Stimulated activated CD8-positive, alpha-beta memory T cell treated with anti-CD3 and anti-CD28 coated beads, Interleukin-4, amount 100 ng/mL, for 1 hour (primary cell): ENCODE measurements at places on chromosomes 6 and 20.

GRCh38 chr20:38017959-38018358, 15.3 kb downstream of the TTI1 start:
- DNase-seq, result no peak

DNA sequence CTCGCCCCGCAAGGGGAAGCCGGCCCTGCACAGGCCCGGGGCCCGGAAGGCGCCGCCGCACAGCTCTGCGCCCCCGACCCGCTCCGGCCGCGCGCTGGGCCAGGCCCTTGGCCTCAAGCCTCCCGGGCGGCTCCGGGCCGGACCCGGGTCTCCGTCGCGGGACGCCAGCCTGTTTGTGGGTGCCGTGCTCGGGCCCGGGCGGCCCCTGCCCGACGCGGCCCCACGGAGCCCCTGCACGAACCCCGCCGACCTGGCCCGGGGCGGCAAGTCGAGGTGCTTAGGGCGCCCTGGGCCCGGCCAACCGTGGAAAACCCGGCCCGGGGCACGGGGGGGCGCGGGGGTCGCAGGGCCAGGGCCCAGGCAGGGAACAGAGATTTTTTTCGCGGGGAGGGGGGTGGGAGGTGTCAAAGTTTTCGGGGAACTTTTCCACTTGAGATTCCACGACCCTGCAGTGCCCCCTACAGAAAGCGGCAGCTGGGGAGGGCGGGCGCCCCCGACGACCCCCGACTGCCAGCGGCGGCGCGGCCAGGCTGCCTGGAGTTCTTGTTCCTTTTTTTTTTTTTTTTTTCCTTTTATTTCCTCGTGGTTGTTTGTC, 805 bp upstream of the STX16 start:
- no peak for DNase-seq

DNA sequence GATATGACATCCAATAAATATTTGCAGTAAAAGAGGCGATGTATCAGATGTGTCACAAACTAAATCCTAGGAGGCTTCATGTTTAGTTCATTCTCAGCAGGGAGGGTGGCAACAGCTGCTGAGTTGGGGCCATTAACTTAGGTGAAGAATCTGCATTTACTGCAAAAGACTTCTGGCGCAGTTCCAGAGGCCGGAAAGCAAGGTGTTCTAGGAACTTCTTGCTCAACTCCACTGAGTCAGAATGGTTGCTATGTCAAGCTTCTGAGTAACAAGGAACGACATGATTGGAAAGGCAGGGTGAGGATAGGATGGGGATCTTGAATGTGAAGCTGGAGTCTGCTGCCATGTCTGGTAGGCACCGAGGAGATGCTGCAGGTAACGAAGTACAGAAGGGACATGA, 11.7 kb downstream of the ADNP start:
- DNase-seq, result no peak

- no peak for DNase-seq
Observed at GRCh38 chr6:26311012-26311384, 54.0 kb upstream of the BTN3A2 start.

GRCh38 chr20:62878244-62879038, 16.8 kb upstream of the TCFL5 start:
- no peak for DNase-seq

DNA sequence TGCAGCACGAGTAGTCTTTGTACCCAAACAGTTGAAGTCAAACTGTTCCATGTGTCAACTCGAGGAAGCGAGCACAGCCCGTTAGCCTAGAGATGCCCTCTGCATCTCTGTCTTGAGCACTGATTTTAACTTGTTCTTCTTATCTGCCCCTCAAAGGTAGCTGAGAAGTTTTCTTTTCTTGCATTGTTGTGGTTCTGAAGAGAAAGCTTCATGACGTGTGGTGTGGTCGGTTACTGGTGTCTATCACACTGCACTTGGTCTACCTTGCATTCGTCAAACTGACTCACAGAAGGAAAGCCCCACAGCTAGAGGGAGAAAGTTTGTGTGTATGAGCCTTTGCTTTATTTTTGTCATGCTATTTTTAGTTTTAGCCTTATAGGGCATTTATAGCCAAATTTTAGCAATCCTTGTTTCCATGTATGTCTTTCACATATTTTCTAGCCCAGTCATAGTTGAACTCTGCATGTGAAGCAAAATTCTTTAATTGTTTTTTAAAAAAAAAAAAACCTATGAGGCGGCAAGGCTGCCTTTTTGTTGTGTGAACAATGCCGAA, 115.1 kb downstream of the JAG1 start:
- peak; percentile 1 for DNase-seq

- DNase-seq, result no peak
Observed at GRCh38 chr6:37965964-37966676, 146.6 kb downstream of the ZFAND3 start.

DNA sequence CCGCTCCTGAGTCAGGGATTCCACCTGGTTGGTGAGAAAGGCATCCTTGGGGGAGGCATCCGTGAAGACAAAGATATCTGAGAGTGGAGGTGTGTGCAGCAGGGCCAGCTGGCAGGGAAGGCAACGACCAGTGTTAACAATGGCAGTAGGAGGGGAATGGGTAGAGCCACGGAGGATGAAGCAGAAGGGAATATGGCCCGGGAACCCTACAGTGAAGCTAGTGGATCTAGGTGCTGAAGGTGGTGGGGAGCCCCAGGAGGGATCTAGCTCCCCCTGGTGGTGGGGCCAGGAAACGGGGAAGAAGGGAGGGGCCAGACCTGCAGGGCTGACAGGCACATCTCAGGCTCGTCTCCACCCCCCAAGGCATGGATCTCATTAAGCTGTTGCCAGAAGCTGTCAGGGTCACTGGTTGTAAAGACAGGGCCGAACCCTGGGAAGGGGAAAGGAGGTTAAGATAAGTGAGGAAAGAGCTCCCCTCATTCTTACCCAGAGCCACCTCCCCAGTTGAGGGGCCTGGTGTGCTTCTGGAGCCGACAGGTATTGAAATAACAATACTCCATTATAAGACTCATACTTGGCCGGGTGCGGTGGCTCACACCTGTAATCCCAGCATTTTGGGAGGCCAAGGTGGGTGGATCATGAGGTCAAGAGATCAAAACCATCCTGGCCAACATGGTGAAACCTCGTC, 7.3 kb downstream of the VWA7 start:
- peak; percentile 57 for DNase-seq

DNA sequence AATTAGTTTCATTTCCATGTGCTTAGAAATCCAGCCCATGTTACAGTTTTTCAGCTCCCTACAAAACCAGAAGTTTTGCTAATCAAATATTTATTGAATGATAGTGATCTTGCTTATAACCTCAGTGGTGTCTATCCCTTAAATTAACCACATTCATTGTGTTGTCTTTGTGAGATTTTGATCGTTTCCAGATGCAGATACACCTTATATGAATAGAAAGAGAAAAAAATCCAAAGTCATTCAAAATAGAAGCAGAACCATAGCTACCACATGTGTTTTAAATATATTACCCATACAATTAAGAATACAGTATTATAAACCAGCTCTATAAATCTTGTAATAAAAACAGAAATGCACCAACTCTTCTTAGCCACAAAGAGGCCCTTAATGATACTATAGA, 60.6 kb upstream of the RREB1 start:
- no peak for DNase-seq

- DNase-seq, result no peak
Observed at GRCh38 chr20:37651932-37652331, 41.9 kb upstream of the CTNNBL1 start.

DNA sequence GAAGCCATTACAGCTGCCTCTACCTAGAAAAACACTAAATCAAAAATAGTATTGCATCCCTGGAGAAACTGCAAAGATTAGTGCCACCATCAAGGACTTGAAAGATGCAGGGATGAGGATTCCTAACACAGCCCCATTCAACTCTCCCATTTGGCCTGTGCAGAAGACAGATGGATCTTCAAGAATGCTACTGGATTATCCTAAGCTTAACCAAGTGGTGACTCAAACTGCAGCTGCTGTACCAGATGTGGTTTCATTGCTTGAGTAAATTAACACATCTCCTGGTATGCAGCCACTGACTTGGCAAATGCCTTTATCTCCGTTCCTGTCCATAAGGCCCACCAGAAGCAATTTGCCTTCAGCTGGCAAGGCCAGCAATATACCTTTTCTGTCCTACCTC, 117.4 kb downstream of the TBC1D32 start:
- DNase-seq, result no peak

GRCh38 chr6:146905181-146905704, 299.0 kb upstream of the STXBP5 start:
- DNase-seq, result no peak

- no peak for DNase-seq
Observed at GRCh38 chr6:80223743-80224212, 117.3 kb downstream of the BCKDHB start.

DNA sequence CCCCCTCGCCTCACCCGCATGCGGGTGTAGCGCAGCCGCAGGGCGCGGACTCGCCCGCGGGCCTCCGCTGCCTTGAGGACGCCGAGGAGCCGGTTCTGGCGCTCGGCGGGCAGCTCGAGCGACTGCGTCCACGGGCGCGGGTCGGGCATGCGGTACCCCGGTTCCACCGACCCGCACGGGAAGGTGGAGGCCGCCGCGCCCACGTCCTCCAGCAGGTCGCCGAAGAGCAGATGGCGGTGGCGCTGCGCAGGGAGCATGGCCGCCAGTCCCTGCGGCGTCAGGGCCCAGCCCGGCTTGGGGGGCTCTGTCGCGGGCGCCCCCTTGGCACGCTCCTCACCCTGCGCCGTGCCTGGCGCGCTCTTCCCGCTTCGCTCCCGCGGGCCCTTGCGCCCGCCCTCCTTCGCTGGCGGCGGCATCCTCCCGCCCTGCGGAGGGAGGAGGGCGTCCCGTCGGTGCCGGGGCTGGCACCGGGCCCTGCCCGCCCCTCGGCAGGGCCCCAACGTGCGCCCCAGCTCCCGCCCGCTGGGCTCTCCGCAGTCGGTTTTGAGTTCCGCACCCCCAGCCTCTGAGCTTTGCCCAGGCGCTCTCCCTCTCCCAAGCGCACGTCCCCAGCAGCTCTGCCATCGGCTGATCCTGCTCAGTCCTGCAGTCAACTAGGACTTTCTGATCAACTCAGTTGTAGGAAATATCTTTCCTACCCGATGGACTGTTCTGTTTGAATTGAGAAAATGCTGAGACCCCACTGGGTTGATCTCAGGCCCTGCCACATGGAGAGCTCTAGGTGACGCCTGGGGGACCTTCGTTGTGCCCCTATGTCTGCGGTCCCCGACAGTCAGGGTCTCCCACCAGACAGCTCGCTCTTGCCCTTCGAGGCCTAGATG, at the start of gene LKAAEAR1:
Gene LKAAEAR1 (minus strand): TSS at position 595 of the 881 bp plus-strand sequence. CDS start 179 bp downstream, at position 416.
- DNase-seq, result no peak

DNA sequence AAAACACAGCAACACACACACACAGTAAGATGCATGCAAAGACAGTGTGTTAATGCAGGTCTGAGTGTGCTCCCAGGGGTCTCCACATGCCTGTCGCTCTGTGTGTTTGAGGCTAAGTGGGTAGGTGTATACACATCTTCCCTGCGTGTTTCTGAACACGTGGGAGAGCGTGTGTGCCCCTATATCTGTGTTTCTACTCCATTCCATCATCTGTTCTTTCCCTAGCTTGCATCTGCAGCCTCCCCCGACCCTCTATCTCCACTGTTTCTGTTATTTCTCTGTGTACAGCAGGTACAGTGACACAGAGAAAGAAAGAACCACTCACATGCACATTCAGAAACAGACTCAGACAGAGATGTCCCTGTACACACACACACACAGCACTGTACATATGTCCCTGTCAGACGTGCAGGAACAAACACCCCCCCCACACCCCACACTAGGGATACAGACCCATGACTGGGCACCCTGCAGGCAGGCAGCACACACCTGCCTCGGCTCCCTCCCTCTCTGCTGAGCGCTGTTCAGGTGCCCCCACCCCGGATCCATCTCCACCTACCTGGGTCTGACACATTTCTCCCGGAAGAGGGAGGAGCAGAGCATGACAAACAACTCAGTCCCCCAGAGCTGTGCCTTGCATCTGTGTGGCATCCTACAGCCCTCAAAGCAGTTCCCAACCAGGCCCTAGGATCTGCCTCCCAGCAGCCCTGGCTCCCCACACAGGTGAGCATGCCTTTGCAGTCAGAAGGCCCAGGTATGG, 27.6 kb downstream of the KCNK15 start:
- no peak for DNase-seq

- DNase-seq, result no peak
Observed at GRCh38 chr6:82408952-82409431, 45.4 kb downstream of the TPBG start.

DNA sequence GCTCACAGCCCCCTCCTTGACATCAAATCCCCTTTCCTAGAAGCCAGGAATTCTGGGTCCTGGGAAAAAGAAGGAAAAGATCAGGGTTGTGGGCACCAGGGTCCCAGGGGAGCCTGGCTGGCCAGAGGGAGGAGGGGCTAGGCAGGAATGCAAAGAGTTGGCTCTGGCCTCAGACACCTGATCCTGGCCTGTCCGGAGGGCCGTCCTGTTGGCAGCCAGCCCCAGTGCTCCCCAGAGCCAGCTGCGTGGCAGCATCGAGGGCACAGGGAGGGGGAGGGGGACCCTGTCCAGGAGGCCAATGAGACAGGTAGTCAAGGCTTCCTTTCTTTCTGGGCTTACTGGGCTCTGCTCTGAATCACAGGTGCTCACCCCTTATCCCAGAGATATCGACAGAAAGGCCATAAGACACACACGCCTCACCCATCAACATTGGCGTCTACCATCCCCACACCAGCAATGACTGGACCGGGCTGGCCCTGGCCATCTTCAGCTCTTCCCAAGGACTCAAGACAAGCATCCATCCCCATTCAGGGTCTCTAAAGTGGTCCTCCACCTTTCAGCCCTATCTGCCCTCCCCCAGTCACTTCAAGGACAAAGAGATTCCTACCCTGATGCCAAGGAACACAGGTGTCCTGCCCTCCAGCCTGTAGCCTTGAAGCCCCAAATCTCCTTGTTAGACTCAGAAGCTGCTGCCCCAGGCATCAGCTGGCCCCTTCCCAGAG, 723 bp downstream of the COL11A2 start:
- DNase-seq, result no peak

GRCh38 chr20:13139459-13140150, 81.5 kb upstream of the ISM1 start:
- DNase-seq, result no peak

GRCh38 chr6:11324453-11325015, 92.1 kb upstream of the NEDD9 start:
- DNase-seq, result no peak

GRCh38 chr20:11902285-11902697, 15.4 kb upstream of the BTBD3 start:
- no peak for DNase-seq

GRCh38 chr6:114339706-114340105, 3.1 kb downstream of the HS3ST5 start:
- no peak for DNase-seq

GRCh38 chr6:105204331-105204730, 24.5 kb upstream of the POPDC3 start:
- no peak for DNase-seq

DNA sequence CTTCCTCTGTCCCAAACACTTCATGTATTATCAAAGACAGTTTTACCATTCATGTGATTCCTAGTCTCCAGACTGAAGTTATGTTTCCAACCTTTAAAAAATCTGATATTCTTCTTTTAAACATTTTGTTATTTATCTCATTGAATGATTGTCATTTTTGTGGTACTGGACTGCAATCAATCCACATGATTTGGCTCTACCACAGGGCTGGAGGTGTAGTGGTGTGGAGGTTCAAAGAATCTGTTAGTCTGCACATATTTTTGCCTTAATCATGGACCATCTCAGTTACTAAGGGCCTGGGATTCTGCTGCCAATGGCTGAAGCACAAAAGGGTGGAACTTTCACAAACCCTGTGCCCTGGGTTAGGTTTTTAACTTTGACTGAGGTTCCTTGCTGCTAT, 164.1 kb upstream of the JAG1 start:
- DNase-seq, result no peak
